ENCODE measurements at places on chromosomes 12 and 14. TPM values are rescaled to one million over a fixed set of nuclear protein-coding genes. Genes with fewer than 3 reads are reported as not detected.
A peak's percentile ranks its signal among the peaks of the same experiment; 100 is the strongest.

- H3K36me3 ChIP-seq = no peaks in the 10 kb centered on the region
- H3K4me1 ChIP-seq = peaks cover 16% of the 10 kb centered on the region
- DNase-seq = no peak
- no peak overlapping the region for H3K4me3 ChIP-seq
- H3K27me3 ChIP-seq = no peaks in the 10 kb centered on the region
These were observed 52.7 kb upstream of the RNU6-8 start for GRCh38 chr14:32255789-32256188.

DNA sequence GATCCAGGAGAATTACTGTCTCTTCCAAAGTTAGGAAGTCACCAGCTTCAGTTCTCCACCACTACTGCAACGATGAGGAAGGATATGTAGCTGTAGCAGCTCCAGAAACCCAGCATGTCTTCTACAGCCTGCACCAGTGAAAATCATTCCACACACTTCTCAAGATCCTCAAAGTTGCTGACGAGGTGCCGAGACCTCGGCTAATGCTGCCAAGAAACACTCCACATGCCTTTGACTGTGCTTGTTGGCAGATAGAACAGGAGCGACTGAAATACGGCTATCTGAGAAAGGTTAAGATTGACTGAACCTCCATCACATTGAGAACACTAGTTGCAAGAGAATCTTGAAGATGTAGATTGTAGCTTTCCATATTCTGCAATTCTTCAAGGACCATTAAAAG lies 241.9 kb downstream of the PPFIA2 start:
- no peak overlapping the region for H3K4me3 ChIP-seq
- no peak overlapping the region for H3K27ac ChIP-seq
- no peaks in the 10 kb centered on the region for H3K4me1 ChIP-seq

- peak; percentile 34 for DNase-seq
- H3K36me3 ChIP-seq = no peaks in the 10 kb centered on the region
- H3K27ac ChIP-seq = no peak overlapping the region
- peaks cover 55% of the 10 kb centered on the region for H3K27me3 ChIP-seq
- no peaks in the 10 kb centered on the region for H3K4me1 ChIP-seq
These were observed 47.5 kb upstream of the DDX11 start for GRCh38 chr12:31026202-31026601.

GRCh38 chr14:85402569-85403162 lies 127.3 kb upstream of the FLRT2 start:
- no peak overlapping the region for H3K27ac ChIP-seq
- H3K36me3 ChIP-seq = no peaks in the 10 kb centered on the region
- DNase-seq = no peak
- no peak overlapping the region for H3K4me3 ChIP-seq
- peaks cover 44% of the 10 kb centered on the region for H3K4me1 ChIP-seq

DNA sequence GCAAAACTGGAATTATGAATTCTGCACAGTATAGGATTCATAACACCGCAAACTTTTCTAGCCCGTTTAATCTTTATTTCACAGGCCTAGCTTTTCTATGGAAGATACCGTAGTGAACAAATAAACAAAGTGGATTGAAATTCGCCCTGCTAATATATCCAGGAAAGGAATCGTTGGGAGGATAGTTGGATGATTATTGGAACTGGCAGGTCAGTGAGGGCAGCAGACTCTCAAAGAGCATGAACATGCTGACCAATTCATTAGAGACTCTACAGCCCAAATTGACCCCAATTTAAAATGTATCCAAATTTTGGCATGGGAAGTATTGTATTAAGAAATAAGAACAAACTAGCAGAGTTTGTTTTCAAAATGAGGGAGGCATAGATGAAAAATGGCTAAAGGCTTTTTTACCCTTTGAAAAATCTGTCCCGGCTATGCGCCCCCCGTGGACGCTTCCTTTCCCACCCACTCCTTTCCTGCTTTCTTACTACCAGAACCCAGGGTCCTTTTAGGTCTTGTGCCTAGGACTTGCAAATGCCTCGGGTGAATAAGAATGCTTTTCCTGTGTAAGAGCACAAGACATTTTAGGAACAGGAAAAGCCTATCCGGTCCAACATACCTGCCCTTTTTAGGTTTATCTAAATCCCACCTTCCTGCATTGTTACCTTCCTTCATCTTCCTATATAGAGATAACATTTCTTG lies 84.6 kb upstream of the PTPRB start:
- peaks cover 3% of the 10 kb centered on the region for H3K4me1 ChIP-seq
- peaks cover 16% of the 10 kb centered on the region for H3K27me3 ChIP-seq
- H3K27ac ChIP-seq = no peak overlapping the region
- no peak for DNase-seq
- no peak overlapping the region for H3K4me3 ChIP-seq

GRCh38 chr14:103064978-103065377 lies 7.6 kb upstream of the CDC42BPB start:
- no peaks in the 10 kb centered on the region for H3K27me3 ChIP-seq
- no peak overlapping the region for H3K27ac ChIP-seq
- H3K4me1 ChIP-seq = peaks cover 11% of the 10 kb centered on the region
- H3K36me3 ChIP-seq = no peaks in the 10 kb centered on the region

DNA sequence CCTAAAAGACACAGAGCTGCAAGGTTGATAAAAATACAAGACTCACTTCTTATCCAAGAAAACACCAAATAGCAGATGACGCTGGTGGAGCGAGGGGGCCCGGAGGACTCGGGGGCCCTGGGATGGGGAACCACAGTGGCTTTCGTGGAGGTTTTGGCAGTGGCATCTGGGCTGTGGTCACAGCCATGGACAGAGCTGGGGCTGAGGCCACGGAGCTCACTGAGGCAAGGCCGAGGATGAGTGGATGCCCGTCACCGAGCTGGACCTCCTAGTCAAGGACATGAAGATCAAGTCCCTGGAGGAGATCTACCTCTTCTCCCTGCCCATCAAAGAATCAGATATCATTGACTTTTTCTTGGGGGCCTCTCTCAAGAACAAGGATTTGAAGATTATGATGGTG lies 117.2 kb downstream of the PTPRO start:
- H3K4me1 ChIP-seq = no peaks in the 10 kb centered on the region
- H3K27ac ChIP-seq = no peak overlapping the region
- H3K36me3 ChIP-seq = no peaks in the 10 kb centered on the region
- peaks cover 29% of the 10 kb centered on the region for H3K27me3 ChIP-seq

DNA sequence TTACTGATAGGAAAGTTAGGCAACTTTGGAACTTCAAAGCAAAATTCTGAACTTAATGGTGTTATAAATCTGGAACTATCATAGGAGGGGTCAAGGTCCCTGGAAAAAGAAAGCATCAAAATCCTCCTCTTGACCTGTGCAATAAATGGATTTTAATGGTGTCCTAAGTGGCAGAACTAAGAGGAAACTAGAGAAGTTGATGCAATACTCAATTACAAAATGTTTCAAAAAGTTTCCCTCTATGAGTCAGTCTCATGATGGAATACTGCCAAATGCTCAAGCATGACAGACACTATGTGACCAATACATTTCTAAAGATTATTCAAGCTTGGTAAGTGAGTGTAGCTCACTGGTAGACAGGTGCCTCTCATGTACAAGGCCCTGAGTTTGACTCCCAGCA lies 47.7 kb upstream of the ERGIC2 start:
- H3K27ac ChIP-seq = peak overlapping the region; percentile 6
- no peak for DNase-seq
- peaks cover 16% of the 10 kb centered on the region for H3K4me1 ChIP-seq
- H3K4me3 ChIP-seq = no peak overlapping the region
- no peaks in the 10 kb centered on the region for H3K36me3 ChIP-seq
- peaks cover 12% of the 10 kb centered on the region for H3K27me3 ChIP-seq

GRCh38 chr12:24820872-24821271 lies 128.0 kb downstream of the BCAT1 start:
- DNase-seq = no peak
- no peaks in the 10 kb centered on the region for H3K27me3 ChIP-seq
- peaks cover 60% of the 10 kb centered on the region for H3K36me3 ChIP-seq
- no peak overlapping the region for H3K4me3 ChIP-seq
- no peak overlapping the region for H3K27ac ChIP-seq

DNA sequence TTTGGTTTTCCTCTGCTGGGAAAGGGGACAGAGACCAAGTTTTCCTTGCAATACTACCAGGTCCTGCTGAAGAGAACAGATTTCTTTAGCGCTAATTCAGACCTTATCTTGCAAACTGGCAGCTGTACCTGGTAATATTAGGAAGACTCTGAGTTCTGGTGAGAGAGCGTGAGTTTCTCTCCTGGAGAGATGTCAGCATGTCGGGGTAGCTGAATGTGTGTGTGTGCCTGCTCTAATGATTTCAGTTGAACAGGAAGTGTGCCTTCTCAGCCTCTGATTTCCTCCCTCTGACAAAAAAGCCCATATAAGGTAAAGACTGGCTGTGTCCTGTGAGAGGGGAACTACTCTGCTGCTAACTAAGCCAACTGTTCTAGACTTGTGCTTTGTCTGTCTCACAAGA lies 10.3 kb upstream of the ERP27 start:
- no peaks in the 10 kb centered on the region for H3K27me3 ChIP-seq
- H3K27ac ChIP-seq = peak overlapping the region; percentile 96
- H3K4me3 ChIP-seq = peak overlapping the region; percentile 27

GRCh38 chr14:79411403-79412174 lies 799.7 kb downstream of the DIO2 start:
- no peak for DNase-seq
- H3K4me3 ChIP-seq = no peak overlapping the region
- no peak overlapping the region for H3K27ac ChIP-seq
- H3K4me1 ChIP-seq = peaks cover 2% of the 10 kb centered on the region

GRCh38 chr12:106873983-106874382 lies 81.7 kb upstream of the TMEM263 start:
- no peak overlapping the region for H3K27ac ChIP-seq
- peaks cover 27% of the 10 kb centered on the region for H3K36me3 ChIP-seq
- no peak for DNase-seq
- H3K4me1 ChIP-seq = peaks cover 11% of the 10 kb centered on the region
- H3K27me3 ChIP-seq = no peaks in the 10 kb centered on the region

DNA sequence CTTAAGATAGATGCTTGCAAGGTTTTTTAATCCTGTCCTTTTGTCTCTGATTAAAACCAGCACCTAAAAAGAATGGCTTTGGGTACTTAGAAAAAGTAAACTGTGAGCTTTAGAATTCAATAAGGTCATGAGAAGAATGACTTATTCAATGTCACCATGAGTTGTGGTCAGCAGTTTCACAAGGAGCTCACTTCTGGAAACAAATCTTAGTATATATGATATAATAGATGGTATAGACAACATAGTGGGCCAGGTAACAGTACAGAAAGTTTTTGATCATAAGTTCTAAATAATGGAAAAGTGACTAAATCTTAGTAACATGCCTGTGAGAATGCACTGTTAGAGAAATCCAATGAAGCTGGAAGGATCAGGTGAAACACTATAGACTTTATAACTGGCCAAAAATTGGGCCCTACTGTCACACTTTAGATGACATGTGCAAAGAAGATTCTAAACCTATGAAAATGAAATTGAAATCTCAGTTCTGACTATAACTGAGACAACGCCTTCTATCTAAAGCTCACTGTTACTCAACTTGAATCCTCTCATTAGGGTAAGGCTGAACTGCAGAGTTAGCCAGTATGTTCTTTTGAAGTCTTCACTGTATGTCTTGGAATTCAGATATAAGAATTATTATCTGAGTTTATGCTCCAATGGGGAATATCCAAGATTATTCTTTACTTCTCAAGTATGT lies 42.4 kb upstream of the RAD51AP1 start:
- H3K4me3 ChIP-seq = no peak overlapping the region
- H3K4me1 ChIP-seq = no peaks in the 10 kb centered on the region
- H3K27me3 ChIP-seq = no peaks in the 10 kb centered on the region
- peaks cover 27% of the 10 kb centered on the region for H3K36me3 ChIP-seq
- no peak overlapping the region for H3K27ac ChIP-seq

The LGR5 gene
- total RNA-seq = 55.8 TPM

The NDUFB1 gene
- 118 TPM for total RNA-seq

The CDH24 gene
- 13.3 TPM for total RNA-seq

The MYH6 gene
- not detected for total RNA-seq

The CD163 gene
- not detected for total RNA-seq

The DLGAP5 gene
- total RNA-seq = 11.5 TPM

The SLC2A14 gene
- total RNA-seq = 1.9 TPM

All from osteocyte (in vitro differentiated cells).